ENCODE measurements at places on chromosomes 7 and 10.

DNA sequence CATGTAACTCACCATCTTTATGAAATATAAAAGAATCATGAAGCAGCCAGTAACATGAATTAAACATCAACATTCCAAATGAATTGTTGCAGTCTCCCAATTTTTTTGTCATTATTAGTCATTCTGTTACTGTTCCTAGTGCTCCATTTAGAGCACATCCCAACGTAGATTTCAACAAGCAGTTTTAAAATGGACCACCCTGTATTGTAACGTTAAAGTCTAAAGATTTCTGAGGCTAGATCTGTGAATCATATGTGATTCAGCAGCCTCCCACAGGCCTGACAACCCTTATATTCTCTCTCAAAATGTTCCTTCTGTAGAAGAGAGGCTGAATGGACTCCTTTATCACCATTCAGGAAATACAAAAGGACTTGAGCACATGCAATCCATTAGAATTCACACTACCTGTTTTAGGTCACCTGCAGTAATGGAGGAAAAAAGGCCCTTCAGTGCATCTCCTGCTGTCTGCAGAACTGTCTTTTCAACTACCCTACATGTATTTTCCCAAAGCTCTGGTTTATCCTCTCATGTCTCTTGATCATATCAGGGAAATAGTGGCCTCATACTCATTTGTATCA lies 81.4 kb downstream of the CACNA2D1 start:
- no peak for DNase-seq

DNA sequence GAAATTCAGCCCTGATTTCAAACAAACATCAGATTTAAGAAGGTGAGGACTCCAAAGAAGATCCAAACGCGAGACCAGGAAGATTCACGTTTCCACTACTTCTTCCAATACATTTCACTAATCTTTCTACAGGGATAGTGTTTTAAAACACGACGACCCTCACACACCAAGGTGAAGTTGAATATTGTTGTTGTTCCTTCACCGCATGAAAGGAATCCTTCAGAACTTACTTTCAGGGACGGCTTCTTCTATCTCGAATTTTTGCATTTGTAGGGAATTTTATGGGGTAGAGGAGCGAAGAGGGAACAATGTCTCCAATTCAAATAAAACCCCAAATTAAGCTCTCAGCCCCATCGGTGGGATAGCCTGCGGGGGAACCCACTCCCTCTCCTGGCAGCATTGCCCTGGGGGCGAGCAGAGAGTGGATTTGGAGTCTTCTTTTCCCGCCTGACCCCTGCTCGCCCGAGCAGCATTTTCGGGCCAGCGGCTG lies 1.5 kb upstream of the GATA3 start:
- DNase-seq = no peak

GRCh38 chr10:86520871-86521677 lies 518 bp downstream of the WAPL start:
- peak; percentile 31 for DNase-seq

DNA sequence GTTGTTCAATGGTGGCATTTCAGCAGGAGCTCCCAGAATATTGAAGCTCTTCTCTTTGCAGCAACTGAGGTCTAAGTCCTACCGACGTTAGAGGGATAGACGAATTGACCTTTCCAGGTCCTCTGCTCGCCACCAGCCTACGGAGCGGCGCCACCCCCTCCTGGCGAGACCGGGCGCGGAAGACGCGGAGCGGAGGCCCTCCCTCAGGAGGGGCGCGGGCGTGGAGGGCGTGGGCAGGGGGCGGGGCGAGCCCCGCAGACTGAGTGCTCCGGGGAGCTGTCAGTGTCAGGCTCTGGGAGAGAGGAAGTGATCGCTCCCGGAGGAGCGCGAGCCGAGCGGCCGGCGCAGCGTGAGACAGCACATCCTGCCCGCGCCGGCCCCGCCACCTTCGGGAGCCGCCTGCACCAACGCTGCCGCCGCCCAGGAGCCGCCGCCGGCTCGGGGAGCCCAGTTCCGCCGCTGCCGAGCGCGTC lies at the start of gene DYNC1I1:
Gene DYNC1I1, plus strand, starts transcription at position 257 of the 473 bp plus-strand sequence. CDS start 32,176 bp downstream, outside the sequence.
- no peak for DNase-seq

- no peak for DNase-seq
Measured at GRCh38 chr7:158885624-158886023, 29.3 kb downstream of the DYNC2I1 start.

GRCh38 chr10:113087165-113088029 lies 137.3 kb downstream of the TCF7L2 start:
- DNase-seq = no peak

DNA sequence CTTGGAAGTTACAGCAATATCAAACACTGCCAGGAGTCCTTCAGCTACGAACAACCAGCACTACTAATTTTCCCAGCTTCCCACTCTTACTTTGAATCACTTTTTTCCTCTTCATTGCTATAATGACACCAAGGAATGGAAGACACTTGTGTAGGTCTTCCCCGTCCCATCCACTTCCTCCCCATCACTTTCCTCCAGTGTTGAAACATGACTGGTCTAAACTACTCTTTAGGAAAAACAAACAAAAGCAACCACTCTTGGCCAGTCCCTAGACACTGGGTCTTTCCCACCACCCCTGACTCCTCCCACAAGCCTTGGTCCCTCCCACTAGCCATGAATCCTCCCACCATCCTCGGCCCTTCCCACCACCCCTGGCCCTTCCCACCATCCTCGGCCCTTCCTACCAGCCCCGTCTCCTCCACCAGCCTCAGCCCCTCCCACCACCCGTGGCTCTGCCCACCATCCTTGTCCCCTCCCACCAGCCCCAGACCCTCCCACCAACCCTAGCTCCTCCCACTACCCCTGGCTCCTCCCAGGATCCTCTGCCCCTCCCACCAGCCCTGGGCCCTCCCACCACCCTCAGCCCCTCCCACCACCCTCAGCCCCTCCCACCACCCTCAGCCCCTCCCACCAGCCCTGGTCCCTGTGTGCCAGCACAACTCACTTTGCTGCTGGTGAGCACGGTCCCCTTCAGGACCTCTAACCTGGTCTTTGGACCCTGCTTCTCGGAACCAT lies 68.5 kb downstream of the CXCL12 start:
- DNase-seq = peak; percentile 10

GRCh38 chr10:37895674-37896073 lies 38.3 kb upstream of the ZNF248 start:
- DNase-seq = no peak

- no peak for DNase-seq
Measured at GRCh38 chr7:94297397-94297838, 97.3 kb upstream of the COL1A2 start.

- DNase-seq = no peak
Measured at GRCh38 chr10:45063591-45064231, 63.0 kb downstream of the ZNF22 start.

- no peak for DNase-seq
Measured at GRCh38 chr7:113392841-113393540, 274.6 kb upstream of the SMIM30 start.
